Activated T-helper 1 cell treated with Interleukin-2 at 50 U/mL for 16 hours (primary cell): ENCODE measurements at places on chromosomes 3 and 15.
A peak's percentile ranks its signal among the peaks of the same experiment; 100 is the strongest.

GRCh38 chr3:138479438-138479863 lies 45.0 kb downstream of the ESYT3 start:
- DNase-seq, result no peak

DNA sequence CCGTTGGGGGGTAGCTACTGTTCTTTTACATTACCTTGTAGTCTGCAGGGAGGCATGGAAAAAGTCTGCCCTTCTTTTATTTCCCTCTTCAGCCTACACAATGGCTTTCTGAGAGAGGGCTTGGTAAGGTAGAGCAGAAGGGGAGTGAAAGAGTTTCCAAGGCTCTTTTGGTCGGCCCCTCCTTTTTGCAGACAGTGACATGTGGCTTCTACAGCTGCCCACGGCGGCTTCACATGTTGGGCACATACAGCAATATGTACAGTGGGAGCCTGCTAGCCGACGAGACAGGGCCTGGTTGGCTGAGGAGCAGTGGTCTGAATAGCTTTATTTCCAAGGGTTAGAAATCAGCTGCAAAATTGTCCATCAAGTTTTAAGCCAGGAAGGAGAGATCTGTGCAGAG lies 4.0 kb downstream of the INAFM2 start:
- no peak for DNase-seq

DNA sequence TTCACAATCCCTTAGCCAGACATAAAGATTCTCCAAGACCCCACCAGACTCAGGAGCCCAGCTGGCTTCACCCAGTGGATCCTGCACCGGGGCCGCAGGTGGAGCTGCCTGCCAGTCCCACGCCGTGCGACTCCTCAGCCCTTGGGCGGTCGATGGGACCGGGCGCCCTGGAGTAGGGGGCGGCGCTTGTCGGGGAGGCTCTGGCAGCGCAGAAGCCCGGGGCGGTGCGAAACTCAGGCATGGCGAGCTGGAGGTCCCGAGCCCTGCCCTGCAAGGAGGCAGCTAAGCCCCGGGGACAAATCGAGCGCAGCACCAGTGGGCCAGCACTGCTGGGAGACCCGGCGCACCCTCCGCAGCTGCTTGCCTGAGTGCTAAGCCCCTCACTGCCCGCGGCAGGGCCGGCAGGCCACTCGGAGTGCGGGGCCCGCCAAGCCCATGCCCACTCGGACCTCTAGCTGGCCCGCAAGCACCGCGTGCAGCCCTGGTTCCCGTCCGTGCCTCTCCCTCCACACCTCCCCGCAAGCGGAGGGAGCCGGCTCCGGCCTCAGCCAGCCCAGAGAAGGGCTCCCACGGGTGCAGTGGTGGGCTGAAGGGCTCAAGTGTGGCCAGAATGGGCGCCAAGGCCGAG lies 175.0 kb downstream of the FMN1 start:
- DNase-seq, result no peak

- no peak for DNase-seq
These were observed 67.8 kb downstream of the NSUN3 start for GRCh38 chr3:94130690-94131089.

- no peak for DNase-seq
These were observed 671 bp upstream of the DCUN1D1 start for GRCh38 chr3:182981038-182981380.

DNA sequence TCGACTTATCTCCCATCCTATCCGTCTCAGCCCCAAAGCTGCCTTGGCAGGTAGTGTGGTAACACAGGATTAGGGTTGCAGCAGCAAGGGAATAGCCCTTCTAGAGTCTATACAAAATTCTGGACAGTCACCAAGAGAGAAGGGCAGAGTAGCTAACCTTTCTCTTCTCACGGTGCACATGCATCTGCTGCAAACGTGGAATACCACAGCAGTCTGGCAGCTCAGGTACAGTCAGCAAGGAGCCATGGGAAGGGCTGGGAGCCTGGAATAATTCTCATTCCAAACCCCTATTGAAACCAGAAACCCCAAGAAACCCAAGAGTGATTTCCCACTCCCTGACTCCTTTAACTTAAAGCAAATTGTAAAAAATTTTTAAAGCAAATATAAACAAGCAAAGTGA lies 92.3 kb upstream of the THRB start:
- no peak for DNase-seq

- DNase-seq, result no peak
These were observed 63.5 kb upstream of the SLITRK3 start for GRCh38 chr3:165259541-165260193.

DNA sequence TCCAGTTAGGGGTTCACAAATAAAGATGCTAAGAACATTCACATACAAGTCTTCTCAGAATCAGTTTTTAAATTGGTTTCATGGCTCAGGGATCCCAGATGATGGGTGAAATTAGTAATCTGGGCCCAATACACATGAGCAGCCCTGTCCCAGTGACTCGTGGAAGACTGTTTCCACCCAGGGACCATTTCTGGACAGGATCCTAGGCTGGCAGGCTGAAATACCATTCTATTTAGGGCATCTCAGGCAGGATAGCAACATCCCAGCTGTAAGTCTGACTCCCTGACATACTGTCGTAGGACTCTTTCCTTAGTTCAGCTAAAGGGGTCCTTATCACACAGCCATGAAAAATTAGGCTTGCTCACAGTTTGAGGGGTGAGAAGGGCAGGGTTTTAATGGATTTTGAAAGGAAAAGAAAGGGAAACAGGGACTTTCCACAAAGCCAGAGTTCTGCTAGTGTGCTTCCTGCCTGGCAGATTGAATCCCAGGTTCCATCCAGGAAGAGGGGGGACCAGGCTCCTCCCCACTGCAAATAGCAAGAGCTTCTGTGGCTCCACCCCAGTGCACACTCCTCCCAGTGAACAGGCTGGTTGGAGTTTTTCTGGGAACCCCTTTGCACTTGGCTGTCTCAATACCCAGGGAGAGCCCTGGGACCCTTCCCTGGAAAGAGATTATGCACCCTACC lies 41.3 kb upstream of the LYZL4 start:
- no peak for DNase-seq

- no peak for DNase-seq
These were observed 848 bp upstream of the GOLGA8B start for GRCh38 chr15:34584330-34584668.

- peak; percentile 60 for DNase-seq
These were observed 538 bp downstream of the ATOSA start for GRCh38 chr15:52678468-52679231.

DNA sequence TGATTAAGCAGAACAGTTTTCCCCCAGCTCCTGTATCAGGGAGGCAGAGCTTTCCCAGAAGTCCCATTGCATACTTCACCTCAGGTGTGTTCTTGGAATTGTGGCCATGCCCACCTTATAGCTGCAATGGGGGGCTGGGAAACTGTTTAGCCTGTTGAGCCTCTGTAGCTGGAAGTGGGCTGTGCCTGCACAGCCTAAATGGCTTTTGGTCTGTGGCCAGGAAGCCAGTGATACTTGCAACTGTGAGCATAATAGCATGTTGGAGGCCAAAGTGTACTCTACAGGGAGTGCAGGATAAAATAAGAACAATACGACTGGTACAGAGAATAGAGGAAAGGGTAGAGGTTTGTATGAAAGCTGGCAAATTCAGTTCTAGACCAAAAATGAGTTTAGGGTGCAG lies 248.5 kb downstream of the PTPRG start:
- DNase-seq, result no peak
